ENCODE measurements at places on chromosomes 2 and 18. TPM values are rescaled to one million over a fixed set of nuclear protein-coding genes. Genes with fewer than 3 reads are reported as not detected.

KRTCAP3 gene
- total RNA-seq = not detected

DNA sequence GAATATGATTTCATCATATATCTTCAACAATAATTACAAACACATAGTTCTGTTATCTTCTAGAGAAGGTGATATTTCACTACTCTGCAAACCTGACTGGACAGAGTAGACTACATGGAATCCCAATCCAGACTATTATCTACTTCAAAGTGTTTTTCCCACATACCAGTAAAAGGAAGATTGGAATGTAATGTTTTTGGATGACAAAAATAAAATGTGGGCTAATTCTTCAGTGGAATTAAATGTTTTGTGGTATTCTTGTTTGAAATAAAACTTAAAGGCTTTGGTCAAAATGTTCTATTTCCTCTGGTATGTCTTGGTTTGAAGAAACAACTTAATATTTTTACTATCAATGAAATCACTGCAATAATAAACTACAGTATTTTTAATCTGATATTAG, 22.1 kb downstream of the COL5A2 start:
- no peak overlapping the region for H3K27ac ChIP-seq
- H3K4me3 ChIP-seq = no peak overlapping the region
- DNase-seq = no peak
- H3K36me3 ChIP-seq = no peaks in the 10 kb centered on the region

COLEC12 gene
- not detected for total RNA-seq

SAG gene
- not detected for total RNA-seq

GRCh38 chr2:19871836-19872235, 29.9 kb downstream of the TTC32 start:
- no peaks in the 10 kb centered on the region for H3K27me3 ChIP-seq
- no peak for DNase-seq
- H3K4me3 ChIP-seq = no peak overlapping the region
- H3K4me1 ChIP-seq = no peaks in the 10 kb centered on the region
- H3K36me3 ChIP-seq = no peaks in the 10 kb centered on the region
